ENCODE measurements at places on chromosomes 6 and 20.

GRCh38 chr6:89434954-89435353 lies 2.0 kb downstream of the ANKRD6 start:
- no peak for DNase-seq

GRCh38 chr6:143773506-143774150 lies 69.5 kb upstream of the LTV1 start:
- DNase-seq = no peak

GRCh38 chr6:130935978-130936377 lies 108.8 kb downstream of the SMLR1 start:
- no peak for DNase-seq

GRCh38 chr6:30926644-30927043 lies 5.3 kb downstream of the SFTA2 start:
- DNase-seq = no peak

DNA sequence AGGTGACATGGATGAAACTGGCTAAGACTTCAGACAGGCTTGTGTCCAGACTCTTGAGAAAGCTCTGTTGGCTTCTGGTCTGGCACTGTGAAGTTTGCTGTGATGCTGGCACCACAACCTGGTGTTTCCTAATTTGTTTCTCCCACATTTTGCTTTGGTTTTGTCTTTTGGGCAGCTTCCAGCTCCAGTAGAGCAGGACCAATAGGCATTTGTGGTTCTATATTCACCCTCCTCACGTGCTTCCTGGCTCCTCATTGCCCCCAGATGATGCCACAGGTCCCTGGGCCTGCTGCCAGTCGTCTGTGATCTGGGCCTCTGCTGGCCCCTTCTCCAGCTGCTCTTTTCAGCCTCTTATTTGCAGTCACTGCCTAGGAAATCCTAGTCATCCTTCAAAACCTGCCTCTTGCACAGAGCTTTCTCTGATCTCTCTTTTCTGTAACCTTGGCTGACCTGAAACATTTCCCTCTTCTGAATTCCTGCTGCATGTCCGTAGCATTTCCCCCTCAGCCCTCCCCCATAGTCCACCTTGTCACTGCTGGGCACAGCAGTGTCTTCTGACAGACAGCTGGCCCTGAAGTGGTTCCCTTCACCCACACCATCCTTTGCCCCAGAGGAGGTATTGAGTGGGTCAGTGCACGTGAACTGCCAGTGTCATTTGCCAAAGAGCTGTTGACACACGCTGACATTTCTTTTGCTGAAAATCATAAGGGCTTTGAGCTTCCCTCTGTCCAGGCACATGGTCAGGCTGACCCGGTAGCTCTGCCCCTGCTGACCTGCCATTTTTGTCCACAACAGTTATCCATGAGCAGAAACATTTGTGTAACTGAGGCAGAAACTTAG lies 63.0 kb downstream of the PTPN1 start:
- DNase-seq = no peak

DNA sequence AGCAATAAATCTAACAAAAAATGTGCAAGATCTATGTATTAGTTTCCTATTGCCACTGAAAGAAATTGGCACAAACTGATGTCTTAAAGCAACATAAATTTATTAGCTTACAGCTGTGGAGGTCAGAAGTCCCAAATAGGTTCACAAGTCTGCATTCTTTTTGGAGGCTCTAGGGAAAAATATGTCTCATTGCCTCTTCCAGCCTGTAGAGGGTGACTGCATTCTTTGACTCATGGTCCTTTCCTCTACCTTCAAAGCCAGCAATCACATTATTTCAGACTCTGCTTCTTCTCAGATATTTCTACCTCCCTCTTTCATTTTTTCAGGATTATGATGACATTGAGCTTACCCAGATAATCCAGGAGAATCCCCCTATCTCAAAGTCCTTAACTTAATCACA lies 1531.1 kb downstream of the KHDRBS2 start:
- no peak for DNase-seq

DNA sequence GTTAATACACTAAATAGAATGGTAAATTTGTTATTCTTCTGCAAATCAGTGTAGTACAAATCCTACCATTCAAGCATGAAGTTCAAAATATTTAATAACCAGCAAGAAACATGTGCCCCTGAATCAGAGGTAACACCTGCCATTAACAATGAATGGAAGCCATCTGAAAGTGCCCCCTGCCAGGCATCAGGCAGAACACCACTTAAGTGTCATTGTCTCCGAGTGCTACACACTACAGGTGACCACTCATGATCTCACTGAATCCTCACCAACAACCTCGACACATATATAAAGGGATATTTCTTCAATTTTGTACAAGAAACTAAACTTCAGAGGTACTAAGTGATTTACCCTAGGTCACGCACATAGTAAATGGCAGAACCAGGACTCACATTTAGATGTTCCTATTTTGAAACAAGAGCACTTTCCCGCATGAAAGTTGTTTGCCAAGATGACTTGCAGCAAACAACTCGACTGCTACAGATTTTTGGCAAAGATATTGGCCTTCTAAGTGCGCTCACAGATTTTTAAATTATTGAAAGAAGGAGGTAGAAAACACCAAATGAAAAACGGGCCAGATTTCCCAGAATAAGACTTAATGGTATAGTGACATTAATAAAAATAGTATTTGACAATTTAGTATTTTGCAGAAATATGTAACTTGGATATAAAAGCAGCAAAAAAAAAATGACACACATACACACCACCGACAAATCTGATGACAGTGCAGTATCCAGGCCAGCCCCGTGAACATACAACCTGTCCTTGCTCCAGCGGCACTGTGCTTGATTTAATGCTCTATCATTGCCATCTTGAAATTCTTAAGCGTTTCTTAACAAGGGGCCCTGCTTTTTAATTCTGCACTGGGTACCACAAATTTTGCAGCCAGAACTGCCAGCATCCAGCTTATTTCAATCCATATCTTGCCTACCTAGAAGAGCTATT lies 274.5 kb downstream of the ALDH8A1 start:
- DNase-seq = no peak

DNA sequence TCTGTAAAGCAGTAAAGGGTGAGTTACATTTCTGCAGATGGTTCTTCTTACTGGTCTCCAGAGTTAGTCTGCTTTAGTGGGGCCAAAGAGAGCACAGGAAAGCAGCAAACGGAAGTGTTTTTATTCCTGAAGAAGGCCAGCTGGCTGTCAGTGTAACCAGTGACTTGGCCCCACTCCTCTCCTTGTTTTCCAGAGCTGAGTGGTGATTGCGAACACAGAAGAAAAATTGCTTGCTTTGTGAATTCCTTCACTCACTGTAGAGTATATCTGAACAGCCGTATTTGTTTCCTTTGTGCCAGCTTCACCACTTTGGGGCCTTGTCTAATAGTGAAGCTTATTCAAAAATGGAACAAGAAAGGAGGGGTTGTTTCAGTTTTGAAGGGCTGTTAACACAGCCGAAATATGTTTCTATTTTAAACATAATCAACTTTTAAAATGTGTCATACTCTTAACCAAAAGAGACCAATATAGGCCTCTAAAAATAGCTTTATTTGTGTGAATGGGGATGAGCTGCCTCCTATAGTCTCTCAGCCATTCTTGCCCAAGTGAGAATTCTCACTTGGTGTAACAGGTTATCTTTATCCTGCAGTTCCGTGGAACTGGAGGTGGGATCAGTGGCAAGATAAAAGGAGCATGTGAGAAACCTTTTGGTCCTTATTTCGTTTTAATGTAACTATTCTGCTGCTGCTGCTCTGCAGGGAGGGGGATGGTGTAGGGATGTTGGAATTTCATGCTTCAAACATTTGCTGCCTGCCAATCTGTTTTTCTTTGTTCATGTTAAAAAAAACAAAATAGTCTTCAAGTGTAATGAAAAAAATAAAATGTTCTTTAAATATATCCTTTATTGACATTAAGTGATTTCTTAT lies 37.8 kb downstream of the ZC2HC1B start:
- no peak for DNase-seq

DNA sequence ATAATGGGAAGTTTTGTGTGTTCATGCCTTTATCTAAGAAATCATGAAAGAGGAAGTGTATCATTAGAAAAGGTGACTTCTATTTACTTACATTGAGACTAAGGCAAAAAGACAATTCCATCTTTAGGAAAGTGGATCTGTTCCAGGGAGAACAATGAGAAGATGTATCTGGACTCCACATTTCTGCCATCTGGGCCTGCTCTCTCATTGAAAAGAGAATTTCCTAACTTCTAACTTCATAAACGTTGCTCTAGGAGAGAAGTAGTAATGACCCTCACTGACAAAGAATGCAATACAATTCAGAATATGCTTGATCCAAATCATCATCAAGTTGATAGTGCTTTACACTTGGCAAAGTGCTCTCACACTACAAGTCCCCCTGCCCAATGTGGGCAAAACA lies 294.2 kb downstream of the OGFRL1 start:
- no peak for DNase-seq

GRCh38 chr6:147595961-147596360 lies 87.5 kb downstream of the SAMD5 start:
- DNase-seq = no peak

GRCh38 chr6:125647391-125647790 lies 102.0 kb upstream of the HEY2 start:
- DNase-seq = no peak

GRCh38 chr6:26457264-26457805 lies 420 bp upstream of the BTN2A1 start:
- no peak for DNase-seq
